ENCODE measurements at places on chromosomes 5 and 9.
A peak's percentile ranks its signal among the peaks of the same experiment; 100 is the strongest.

DNA sequence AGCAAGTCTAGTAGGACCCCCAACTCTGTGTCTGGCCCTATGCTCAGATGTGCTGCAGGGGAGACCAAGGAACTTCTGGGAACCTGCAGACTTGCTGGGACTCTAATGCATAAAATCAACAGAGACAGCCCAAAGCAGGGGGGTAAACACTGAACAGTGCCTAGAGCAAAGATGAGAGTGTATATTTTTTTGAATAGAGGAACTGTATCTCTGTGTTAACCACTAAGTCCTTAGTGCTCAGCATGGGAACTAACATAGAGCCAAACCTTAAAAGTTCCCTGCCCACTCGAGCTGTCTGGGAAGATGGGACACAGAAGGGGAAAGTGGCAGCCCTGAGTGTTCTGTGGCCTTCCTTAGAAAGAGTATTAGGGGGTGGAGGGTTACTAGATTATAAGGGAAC is 51.9 kb downstream of the C5orf15 start:
- DNase-seq = no peak

GRCh38 chr9:119905724-119906123 is 536.5 kb upstream of the BRINP1 start:
- no peak for DNase-seq

- DNase-seq = no peak
These were observed 8.9 kb downstream of the ARAP3 start for GRCh38 chr5:141672841-141673813.

DNA sequence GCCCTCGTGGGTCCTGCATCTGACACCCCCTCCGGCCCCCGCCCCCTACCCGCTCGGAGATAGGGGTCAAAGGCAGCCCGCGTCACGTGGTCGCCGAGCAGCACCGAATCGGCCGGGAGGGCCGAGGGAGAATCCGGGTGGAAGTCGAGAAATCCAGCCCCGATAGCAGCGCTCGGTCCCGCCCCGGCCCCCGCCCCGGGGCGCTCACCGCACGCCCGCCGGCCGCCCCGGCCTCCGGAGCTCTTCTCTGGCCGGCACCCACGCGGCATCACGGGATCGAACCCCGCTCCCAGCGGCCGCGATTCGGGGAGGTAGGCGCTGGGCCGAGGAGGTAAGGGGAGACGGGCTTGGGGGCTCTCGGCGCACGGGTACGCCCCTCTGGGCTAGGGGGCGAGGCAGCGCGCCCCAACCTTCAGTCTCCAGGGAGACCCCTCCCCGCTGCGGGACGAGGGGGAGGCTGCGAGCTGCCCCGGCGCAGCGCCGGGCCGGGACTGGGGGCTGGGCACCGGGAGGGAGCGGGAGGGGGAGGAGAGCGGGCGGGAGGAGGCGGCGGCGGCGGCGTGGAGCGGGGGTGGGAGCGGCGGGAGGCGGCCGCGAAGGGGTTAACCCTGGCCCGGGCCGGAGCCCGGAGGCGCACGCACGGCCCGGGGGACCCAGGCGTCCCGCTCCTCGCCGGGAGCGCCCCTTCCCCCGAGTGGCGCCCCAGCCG is 22.1 kb upstream of the NDST1 start:
- DNase-seq = peak; percentile 1

DNA sequence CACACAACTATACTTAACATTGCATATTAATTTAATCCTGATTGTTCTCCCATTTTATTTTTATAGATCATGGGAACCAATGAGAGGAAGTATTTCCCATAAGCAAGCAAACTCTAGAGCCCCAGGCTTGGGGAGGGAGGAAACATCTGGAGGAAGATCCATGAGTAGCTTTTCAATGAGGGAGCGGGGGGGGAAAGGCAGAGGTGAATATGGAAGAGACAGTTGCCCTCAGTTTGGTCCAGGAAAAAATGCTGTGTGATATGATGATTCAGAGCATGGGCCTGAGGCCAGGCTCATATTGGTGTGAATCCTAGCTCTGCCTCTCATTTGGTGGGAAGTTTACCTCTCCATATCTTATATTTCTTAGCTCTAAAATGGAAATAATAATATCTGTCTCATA is 42.2 kb upstream of the ALDOB start:
- no peak for DNase-seq

DNA sequence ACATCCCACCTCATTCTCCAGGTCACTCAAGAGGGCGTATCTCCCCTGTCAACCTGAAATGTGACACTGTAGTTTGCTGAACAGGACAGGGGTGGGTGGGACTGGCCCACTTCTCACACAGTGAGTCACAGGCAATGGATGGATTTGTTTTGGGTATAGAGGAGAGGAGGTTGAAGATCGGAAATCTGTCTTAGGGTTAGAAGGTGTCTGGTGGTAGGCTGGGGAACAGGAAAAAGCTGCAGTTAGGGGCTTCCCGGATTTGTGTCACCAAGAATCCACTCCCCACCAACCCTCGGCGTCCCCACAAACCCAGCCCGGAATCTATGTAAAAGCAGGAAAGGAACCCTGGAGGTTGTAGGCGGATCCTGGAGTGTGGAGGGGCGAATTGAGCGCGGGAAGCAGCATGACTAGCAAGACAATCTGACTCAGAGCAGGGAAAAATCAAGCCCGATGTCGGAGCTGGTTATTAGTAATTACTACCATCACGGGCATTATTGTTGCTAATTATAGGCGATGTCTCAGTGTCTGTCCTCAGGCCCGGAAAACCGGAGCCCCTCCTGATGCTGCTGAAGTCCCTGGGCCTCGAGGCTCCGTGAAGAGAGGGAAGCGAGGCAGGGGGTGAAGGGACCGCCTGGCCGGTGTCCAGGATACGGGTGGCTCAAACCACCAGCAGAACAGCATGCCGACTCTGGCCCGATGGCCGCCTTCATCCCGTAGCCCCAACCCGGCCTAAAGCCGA is 1.7 kb upstream of the IRX1 start:
- no peak for DNase-seq

GRCh38 chr9:80440724-80441123 is 869.0 kb downstream of the TLE4 start:
- no peak for DNase-seq

GRCh38 chr5:80958616-80959015 is 1.5 kb upstream of the RASGRF2 start:
- DNase-seq = no peak

DNA sequence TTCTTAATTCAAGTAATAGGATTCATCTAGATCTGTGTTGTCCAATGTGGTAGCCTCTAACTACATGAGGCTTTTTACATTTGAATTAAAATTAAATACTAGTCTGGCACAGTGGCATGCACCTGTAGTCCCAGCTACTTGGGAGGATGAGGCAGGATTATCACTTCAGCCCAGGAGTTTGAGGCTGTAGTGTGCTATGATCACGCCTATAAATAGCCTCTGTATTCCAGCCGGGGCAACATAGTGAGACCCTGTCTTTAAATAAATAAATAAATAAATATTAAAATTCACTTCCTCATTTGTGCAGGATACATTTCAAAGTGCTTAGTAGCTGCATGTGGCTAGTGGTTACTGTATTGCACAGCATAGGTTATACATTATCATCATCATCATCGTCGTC is 91.8 kb downstream of the UBE2R2 start:
- DNase-seq = no peak

GRCh38 chr5:141597394-141597793 is 21.4 kb downstream of the DIAPH1 start:
- no peak for DNase-seq

GRCh38 chr9:19748278-19749126 is 40.3 kb downstream of the SLC24A2 start:
- no peak for DNase-seq

DNA sequence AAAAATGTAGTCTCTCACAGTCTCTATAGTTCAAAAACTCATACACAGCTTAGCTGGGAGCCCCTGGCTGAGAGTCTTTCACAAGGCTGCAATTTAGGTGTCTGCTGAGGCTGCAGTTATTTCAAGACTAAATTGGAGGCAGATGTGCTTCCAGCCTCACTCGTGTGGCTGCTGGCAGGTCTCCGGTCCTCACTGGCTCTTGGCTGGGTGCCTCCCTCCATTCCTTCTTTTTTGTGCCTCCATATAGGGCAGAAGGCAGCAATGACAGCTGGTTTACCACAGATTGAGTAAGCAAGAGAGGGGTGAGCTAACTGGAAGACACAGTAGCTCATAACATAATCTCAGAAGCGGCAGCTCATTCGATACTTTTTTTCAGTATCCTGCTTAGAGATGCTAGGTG is 2167.7 kb upstream of the WWC1 start:
- DNase-seq = no peak

DNA sequence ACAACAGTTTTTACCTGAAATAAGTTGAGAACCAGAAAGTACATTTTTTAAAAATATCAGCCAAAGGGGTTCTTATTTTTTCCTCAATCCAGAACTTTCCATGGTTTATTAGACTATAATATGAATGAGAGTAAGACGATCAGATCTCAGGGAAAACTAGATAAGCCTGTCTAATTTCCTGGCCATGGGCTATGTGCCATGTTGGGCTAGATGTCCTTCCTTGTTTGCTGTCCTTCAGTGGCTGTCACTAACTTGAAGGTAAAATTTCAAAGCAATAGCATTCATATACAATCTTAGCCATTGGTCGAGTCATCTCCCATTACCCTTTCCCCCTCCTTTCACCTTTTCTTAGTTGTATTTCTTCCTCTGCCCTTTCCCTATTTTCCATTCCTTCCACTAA is 179.5 kb upstream of the PPP1R2B start:
- DNase-seq = no peak

All from stimulated activated CD8-positive, alpha-beta memory T cell treated with anti-CD3 and anti-CD28 coated beads, Interleukin-15, amount 100 ng/mL, for 24 hours (primary cell).